Activated CD4-positive, alpha-beta T cell treated with anti-CD3 and anti-CD28 coated beads for 36 hours (primary cell): ENCODE measurements at places on chromosomes 11 and 22.

GRCh38 chr22:34129691-34130486 is 209.6 kb upstream of the LARGE1 start:
- no peaks in the 10 kb centered on the region for H3K4me1 ChIP-seq
- no peak for DNase-seq
- peaks cover 2% of the 10 kb centered on the region for H3K27me3 ChIP-seq
- H3K27ac ChIP-seq = no peak overlapping the region

DNA sequence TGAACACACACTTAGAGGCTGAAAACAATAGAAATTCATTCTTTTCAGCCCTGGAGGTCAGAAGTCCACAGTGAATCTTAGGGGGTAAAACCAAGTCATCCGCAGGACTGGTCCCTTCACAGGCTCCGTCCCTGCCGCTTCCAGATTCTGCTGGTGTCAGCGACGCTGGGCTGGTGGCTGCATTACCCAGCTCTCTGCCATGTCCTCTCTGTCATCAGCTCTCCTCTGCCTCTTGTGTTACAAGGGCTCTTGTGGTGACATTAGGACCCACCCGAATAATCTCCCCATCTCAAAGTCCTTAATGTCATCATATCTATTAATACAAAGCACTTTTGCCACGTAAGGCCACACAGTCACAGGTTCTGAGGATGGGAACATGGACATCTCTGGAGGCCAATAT is 47.7 kb upstream of the ANO1 start:
- no peak overlapping the region for H3K4me3 ChIP-seq
- no peak overlapping the region for H3K27ac ChIP-seq
- no peaks in the 10 kb centered on the region for H3K4me1 ChIP-seq
- H3K36me3 ChIP-seq = no peaks in the 10 kb centered on the region
- H3K27me3 ChIP-seq = peaks cover 13% of the 10 kb centered on the region

DNA sequence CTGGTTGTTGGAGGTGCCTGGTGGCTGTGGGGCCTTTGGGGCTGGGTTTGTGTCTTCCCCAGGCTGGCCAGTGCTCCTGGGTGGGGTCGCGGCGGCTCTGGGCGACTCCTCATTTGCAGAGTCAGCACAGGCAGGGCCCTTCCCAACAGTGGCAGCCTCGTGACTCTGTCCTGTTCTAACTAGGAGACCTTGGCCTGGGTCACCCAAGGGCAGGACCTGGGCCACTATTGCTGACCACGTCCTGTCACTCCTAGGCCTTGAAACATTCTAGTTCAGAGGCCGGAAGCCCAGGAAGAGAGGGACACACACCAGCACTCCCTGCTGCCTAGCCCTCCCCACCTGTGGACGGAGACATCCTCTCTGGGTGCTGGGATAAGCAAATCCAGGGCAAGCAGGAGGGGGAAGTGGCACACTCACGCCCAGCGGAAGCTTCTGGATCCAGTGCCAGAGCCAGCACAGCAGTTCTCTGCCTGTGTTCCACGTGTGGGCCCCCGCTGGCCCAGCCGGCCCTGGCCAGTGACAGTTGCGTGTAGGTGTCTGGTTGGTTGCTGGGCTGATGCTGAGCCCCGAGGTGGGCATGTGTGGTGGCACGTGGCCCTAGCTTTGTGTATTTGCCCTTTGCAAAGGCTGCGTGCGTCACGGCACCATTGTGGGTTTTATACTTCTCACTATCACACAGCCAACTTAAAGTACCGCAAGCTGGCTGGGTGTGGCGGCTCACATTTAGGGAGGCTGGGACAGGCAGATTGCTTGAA is 4.3 kb upstream of the CHID1 start:
- no peak for DNase-seq
- no peaks in the 10 kb centered on the region for H3K27me3 ChIP-seq
- H3K4me3 ChIP-seq = no peak overlapping the region

DNA sequence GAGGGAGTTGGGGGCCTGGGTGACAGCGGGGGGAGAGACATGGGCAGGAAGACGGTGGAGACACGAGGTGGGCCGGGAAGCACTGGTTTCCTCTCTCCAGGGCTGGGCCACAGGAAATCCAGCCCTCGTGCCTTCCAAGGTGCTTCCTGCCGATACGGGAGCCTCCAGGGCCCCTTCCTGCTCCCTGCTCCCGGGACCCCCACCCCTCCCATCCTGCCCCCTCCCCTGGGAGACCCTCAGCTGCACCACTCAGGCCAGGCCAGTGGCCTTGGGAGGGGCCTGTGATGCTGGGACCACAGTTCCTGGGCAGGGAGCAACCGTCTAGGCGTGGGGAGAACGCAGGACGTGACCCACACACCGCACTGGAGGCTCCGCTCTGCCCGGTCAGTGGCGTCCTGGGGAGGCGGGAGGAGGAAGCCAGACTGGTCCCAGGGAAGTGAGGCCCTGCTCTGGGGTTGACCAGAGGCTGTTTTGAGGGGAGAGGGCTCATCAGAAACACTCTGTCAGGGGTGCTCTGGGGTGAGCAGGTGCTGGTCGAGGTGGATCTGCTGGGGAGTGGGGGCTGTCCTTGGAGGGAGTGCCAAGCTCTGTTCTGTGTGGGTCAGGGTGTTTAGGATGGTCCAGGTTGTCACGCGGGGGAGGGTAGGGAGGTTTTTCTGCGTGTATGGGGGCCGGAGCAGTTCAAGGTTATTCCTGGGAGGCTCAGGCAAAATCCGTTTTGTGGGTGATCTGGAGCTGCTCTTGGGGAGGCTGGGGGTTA is at the start of gene SHANK3:
Gene SHANK3 (plus strand): TSS at position 353 of the 760 bp plus-strand sequence.
- H3K4me3 ChIP-seq = peak within 1 kb of the TSS; percentile 3
- peaks cover 5% of the 10 kb centered on the region for H3K4me1 ChIP-seq
- H3K36me3 ChIP-seq = no peaks in the 10 kb centered on the region
- no peak within 1 kb of the TSS for H3K27ac ChIP-seq
- no peak for DNase-seq
- H3K27me3 ChIP-seq = peaks cover 32% of the 10 kb centered on the region

GRCh38 chr22:23217171-23218052 is 37.1 kb downstream of the BCR start:
- no peak for DNase-seq
- H3K4me3 ChIP-seq = peak overlapping the region; percentile 63
- H3K4me1 ChIP-seq = peaks cover 94% of the 10 kb centered on the region
- no peaks in the 10 kb centered on the region for H3K27me3 ChIP-seq

GRCh38 chr22:35839841-35840301 is 122.2 kb downstream of the APOL5 start:
- peaks cover 14% of the 10 kb centered on the region for H3K27me3 ChIP-seq
- H3K36me3 ChIP-seq = no peaks in the 10 kb centered on the region
- H3K4me3 ChIP-seq = no peak overlapping the region
- peaks cover 30% of the 10 kb centered on the region for H3K4me1 ChIP-seq
- no peak overlapping the region for H3K27ac ChIP-seq
- DNase-seq = no peak

DNA sequence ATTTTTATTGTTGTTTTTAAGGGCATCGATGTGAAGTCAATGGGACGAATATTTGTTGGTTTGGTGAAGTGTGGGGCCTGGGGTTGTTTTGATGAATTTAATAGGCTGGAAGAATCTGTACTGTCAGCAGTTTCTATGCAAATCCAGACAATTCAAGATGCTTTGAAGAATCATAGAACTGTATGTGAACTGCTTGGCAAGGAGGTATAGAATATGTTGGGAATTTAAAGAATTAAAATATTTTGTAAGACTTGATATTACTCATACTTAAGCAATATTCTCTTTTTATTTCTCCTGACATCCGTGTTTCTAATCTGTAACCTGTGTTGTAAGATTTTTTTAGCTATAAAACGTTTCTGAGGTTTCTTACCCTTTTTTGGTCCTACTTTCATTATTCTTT is 61.6 kb downstream of the DYNC2H1 start:
- H3K36me3 ChIP-seq = no peaks in the 10 kb centered on the region
- no peak overlapping the region for H3K4me3 ChIP-seq
- H3K27me3 ChIP-seq = no peaks in the 10 kb centered on the region
- no peak overlapping the region for H3K27ac ChIP-seq

GRCh38 chr11:107605061-107606006 is 14.4 kb downstream of the ELMOD1 start:
- H3K36me3 ChIP-seq = no peaks in the 10 kb centered on the region
- no peak for DNase-seq
- no peaks in the 10 kb centered on the region for H3K4me1 ChIP-seq
- no peak overlapping the region for H3K27ac ChIP-seq
- H3K27me3 ChIP-seq = peaks cover 53% of the 10 kb centered on the region
